Fibroblast of upper back skin (primary cell): ENCODE measurements at places on chromosomes 12 and 14.
A peak's percentile ranks its signal among the peaks of the same experiment; 100 is the strongest.

GRCh38 chr14:97777622-97778355, 980.6 kb downstream of the VRK1 start:
- no peak for DNase-seq

DNA sequence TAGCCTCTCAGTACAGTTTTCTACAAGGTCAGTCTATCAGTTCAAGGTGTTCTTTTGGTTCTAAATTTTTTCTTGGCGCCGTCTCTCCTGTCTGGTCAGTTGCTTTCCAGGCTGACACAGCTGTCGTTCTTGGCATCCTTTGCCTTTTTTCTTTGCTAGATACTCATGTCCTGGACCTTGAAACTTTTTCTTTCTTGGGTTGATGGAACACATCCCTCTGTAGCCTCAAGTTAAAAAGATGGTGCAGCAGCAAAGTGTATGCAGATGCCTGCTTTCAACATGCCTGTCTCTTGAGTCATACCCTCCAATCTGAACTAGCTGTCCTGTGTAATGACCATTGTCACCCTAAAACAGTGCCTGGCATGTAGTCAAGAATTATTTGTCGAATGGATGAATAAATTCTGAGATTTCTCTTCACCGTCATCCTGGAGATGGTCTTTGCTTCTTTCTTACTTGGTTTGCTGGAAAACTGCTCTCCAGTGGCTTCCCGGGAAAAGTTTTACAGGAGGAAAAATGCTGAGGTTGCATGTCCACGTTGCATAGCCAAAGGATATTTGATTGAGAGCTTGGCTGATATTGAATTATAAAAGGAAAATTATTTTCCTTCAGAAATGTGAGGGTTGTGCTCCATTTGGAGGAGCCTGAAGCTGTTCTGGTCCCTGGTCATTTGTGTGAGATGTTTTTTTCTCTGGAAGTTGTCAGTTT, 4.6 kb downstream of the NYNRIN start:
- DNase-seq: no peak

DNA sequence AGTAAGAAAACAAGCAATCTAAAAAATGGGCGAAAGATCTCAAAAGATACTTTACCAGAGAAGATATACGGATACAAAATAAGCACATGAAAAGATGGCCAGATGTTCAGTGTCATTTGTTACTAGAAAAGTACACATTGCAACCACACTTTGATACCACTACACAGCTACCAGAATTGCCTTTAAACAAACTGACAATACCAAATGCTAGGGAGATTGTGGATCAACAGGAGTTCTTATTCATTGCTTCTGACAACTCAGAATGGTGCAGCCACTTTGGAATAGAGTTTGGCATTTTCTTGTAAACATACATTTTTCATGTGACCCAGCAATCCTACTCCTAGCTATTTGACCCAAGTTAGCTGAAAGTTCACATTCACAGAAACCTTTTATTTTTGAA, 136.3 kb downstream of the FUT8 start:
- no peak for DNase-seq

DNA sequence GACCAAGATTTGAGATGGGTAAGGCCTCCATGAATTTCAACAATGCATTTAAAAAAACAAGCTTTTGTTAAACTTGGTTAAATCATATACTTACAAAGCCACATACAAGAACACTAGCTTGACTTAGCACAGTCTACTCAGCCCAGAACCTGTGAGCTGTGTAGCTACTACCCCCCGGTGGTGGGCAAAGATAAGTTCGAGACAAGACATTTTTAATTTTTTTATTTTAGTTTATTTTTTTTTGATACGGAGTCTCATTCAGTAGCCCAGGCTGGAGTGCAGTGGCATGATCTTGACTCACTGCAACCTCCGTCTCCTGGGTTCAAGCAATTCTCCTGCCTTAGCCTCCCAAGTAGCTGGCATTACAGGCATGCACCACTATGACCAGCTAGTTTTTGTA, 3.7 kb upstream of the NECAP1 start:
- DNase-seq: peak; percentile 79

- no peak for DNase-seq
Measured at GRCh38 chr12:129530984-129531383, 372.8 kb downstream of the TMEM132D start.

- no peak for DNase-seq
Measured at GRCh38 chr12:21939435-21939834, 1.8 kb downstream of the ABCC9 start.

GRCh38 chr14:92982956-92983355, 60.0 kb downstream of the CHGA start:
- DNase-seq: no peak

- no peak for DNase-seq
Measured at GRCh38 chr14:24456980-24457379, 14.4 kb upstream of the SDR39U1 start.

DNA sequence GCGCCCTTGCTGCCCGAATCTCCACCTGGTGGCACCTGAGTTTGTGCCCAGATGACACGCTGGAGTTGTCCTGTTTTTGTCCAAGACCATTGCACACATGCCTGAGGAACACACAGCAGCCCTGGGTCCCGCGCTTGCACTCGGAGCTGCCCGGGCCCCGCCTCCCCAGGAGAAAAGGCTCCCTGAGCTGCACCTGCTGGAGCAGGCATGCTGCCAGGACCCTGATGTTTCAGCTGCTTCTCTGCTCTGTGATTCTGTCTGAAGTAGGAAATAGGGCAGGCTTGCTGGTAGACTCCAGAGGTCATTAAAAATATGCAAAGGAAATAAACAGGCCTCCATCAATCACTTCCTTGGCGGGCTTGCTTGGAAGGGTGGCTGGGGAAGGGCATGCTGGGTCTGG, 271.6 kb downstream of the CACNA1C start:
- DNase-seq: peak; percentile 25

DNA sequence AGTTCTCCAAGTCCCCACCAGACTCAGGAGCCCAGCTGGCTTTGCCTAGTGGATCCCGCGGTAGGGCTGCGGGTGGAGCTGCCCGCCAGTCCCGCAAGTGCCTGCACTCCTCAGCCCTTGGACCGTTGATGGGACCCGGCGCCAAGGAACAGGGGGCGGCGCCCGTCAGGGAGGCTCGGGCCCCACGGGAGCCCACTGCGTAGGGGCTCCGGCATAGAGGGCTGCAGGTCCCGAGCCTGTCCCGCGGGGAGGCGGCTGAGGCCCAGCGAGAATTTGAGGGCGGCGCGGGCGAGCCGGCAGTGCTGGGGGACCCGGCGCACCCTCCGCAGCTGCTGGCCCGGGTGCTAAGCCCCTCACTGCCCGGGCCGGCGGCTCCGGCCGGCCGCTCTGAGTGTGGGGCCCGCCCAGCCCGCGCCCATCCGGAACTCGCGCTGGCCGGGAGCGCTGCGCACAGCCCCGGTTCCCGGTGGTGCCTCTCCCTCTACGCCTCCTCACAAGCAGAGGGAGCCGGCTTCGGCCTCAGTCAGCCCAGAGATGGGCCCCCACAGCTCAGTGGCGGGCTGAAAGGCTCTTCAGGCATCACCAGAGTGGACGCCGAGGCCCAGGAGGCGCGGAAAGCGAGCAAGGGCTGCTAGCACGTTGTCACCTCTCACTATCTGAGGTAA, 452.4 kb upstream of the LRFN5 start:
- DNase-seq: no peak

DNA sequence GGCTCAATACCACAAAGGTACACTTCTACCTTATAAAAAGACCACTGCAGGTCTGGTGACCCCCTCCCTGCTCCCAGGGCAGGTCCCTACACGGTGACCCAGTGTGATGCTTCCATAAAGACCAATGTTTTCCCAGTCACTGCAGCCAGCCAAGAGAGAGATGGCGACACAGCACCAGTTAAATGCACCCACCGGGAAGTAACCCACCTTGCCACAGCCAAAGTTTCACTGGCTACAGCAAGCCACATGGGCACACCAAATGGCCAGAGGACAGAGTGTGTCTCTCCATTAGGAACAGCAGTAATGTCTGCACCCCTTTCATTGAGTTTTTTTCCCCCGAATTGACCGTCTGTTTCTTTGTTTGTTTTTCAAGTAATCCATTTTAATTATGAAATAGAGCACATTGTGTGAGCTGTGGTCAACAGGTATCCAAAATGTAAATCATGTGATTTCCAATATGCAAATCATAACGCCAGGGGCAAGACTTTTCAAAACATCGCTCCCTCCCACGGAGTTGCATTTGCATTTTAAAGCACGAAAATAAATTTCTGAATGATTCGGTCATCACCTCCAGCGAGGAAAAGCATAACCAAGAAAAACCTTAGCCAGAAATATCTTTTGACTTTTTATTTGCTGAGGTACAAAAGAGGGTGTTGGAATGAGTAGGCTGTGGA, 48.9 kb upstream of the EML1 start:
- DNase-seq: peak; percentile 72

- peak; percentile 51 for DNase-seq
Measured at GRCh38 chr12:21697904-21698630, 40.4 kb upstream of the LDHB start.

DNA sequence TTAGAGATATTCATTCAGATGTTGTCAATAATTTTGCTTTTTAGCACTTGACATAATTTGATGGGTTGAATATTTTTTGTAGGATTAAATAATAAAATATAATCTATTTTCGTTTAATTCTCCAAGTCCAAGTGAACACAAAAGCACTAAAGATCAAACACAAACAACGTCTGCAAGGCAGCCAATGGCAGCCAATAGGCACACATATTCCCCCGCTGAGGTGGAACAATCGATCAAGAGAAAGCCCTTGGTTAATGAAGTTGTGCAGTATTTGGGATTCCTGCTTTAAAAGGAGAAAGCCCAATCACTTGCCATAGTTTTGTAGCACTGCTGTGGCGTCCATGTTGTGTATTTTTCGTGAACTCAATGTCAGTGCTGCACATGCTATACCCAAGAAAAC, 1.5 kb downstream of the DHRS7 start:
- DNase-seq: no peak

DNA sequence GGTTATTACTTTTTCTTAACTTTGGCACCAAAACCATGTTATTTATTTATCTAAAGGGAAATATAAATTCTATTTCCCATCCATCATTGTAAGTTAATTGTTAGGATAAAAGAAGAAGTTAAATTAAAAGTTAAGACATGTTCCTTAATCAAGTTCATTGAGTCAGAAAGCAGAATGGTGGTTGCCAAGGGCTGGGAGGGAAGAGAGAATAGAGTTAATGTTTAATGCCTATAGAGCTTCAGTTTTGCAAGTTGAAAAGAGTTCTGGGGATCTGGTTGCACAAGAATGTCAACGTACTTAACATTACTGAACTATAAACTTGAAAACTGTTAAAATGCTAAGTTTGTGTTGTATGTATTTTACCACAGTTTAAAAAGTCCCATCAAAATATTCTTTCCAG, 63.2 kb upstream of the NR2C1 start:
- DNase-seq: no peak

GRCh38 chr14:75805646-75806045, 144.6 kb downstream of the TTLL5 start:
- DNase-seq: no peak

DNA sequence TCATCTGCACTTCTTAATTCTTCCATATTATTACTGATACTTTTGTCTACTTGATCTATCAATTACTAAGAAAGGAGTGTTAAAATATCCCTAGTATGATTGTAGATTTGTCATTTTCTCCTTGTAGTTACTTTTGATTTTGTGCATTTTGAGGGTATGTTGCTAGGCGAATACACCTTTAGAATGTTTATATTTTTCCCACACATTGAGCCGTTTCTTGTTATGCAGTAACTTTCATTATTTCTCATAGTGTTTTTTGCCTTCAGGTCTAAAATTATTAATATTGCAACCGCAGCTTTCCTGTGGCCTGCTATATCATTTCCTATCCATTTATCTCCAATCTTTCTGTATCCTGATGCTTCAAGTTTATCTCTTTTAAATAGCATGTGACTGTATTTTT, 44.6 kb upstream of the C12orf42 start:
- no peak for DNase-seq

DNA sequence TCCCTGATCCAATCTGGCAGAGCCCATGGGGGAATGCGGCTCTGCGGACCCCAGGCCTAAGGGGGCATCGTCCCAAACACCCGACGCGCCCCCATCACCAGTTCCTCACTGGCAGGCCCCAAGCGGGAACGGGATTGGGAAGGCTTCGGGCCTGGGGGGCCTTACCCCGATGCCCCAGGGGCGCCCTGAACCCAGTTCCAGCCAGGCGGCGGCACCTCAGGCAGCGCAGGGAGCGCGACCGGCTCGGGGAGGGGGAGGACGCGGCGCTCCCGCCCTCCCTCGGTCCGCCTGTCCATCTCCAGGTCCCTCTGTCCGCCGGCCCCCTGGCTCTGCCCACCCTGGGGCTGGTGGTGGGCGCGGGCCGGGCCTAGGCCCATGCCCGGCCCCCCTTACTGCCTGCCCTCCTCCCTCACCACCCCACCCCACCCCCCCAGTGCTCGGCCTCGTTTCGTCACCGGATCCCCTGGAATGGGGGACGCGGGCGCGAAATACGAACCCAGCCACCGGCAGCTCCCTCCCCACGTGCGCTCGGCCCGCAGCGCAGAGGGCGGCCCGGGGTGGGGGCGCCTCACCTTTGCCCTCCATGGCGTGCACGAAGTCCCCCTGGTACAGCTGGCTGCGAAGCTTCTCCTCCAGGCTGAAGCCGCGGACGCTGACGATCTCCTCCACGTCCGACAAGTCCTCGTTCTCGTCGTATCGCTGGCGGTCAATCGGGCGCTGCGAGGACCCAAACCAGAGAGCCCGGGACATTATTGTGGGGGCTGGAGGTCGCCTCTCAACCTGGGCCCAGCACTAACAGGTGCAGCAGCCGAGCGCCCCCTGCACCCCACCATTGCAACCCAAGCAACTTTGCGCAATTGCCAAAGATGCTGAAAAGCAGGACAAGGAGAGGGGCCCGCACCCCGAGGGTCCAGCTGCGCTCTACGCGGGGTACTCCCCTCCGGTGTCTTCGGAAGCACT, 2.3 kb downstream of the KDM2B start:
- DNase-seq: peak; percentile 37

GRCh38 chr14:104514156-104514848, 65.3 kb upstream of the C14orf180 start:
- no peak for DNase-seq

DNA sequence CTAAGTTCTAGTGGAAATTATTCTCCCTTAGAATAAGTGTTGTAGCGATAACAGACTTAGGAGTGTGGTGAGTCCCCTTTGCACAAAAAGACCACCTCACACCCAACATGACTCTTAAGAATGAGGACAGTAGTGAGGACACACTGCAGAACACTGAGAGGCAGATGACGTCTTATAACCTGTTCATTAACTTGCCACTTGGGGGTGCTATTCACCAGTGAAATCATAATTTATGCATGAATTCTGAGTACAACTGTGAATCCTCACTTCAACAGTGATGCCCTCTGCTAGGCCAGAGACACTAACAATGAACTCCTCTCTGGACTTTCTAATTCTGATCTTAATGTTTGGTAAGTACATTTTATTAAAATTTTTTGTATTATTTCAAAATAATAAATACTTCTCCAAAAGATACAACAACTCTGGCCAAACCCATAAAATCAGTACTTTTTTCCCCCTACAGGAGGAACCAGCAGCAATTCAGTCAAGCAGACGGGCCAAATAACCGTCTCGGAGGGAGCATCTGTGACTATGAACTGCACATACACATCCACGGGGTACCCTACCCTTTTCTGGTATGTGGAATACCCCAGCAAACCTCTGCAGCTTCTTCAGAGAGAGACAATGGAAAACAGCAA, 274.7 kb downstream of the DAD1 start:
- DNase-seq: peak; percentile 60

- DNase-seq: no peak
Measured at GRCh38 chr14:100138955-100139354, 20.5 kb downstream of the DEGS2 start.
